DMS79 (cell line): ENCODE measurements at places on chromosomes 16 and 17.

- no peak for DNase-seq
Measured at GRCh38 chr16:57591086-57591869, 37.2 kb upstream of the ADGRG1 start.

GRCh38 chr16:56306690-56307533 is 115.6 kb downstream of the GNAO1 start:
- DNase-seq = no peak

DNA sequence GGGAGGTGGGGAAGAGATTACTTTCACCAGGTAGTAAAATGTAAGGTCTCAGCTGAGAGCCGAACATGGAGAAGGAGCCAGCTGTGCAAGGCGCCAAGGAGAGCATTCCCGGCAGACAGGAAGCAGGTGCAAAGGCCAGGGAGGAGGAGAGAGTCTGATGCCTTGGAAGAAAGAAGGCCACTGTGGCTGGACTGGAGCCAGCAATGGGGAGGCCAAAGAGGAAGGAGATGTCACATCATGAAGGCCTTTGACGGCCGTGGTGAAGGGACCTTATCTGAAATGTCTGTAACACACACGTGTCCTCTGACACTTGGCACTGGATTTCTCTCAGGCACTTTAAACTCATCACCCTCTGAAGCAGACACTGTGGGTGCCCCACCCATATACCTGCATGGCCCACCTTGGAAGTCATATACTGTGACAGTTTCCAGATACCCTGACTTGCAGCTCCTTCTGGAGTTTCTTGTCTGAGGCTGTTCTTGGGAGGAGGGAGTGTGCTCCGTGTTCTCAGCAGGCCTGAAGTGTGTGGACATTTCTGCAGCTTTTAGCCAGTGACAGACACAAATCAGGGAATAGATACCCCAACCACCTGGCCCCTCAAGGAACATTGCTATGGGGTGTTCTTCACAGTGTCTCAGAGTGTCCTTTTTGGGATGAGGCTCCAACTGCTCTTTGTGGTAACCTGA is 1.9 kb upstream of the SLC5A2 start:
- no peak for DNase-seq

DNA sequence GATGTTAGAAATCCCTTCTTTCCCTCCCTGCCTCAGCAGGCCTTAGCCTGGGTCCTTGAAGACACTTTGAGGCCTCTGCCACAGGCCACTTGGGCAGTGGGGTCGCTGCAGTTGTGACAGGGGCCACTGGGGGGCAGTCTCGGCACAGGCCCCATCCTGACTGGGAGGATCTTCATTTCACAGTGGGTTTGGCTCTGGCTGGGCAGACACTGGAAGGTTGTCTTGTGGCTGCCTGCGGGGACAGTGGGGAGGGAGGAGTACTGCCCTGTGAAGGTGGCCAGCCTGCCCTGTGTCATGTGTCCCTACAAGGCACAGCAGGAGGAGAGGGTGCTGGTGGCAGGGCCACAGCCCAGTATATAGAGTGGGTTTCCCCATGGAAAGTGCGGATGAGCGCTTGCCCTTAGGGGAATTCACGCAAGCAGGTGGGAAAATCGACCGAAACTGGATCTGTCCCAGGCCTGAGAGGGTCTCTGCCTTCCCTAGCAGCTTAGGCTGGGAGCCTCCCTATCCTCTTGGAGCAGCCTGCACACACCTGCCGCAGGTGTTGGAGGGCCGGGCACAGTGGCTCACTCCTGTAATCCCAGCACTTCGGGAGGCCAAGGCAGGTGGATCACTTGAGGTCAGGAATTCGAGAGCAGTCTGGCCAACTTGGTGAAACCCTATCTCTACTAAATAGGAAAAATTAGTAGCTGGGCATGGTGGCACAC is 28.8 kb downstream of the GINS2 start:
- DNase-seq = peak; percentile 19

GRCh38 chr16:79177018-79177417 is 423.5 kb downstream of the MAF start:
- DNase-seq = no peak

DNA sequence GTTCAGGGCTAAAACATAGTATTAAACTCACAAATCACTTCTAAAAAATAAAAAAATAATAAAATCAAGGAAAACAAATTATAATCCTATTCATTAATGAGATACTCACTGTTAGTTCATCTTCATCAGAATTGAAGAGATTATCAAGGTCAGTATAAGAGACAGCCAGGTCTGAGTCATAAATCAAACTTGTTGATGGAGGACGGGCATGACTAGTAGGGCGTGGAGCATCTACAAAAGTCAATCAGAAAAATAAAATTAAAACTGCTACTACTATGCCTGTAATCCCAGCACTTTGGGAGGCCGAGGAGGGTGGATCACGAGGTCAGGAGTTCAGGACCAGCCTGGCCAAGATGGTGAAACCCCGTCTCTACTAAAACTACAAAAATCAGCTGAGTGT is 59.1 kb upstream of the INTS2 start:
- no peak for DNase-seq

GRCh38 chr17:59642565-59642964 is 22.9 kb downstream of the CLTC start:
- no peak for DNase-seq

DNA sequence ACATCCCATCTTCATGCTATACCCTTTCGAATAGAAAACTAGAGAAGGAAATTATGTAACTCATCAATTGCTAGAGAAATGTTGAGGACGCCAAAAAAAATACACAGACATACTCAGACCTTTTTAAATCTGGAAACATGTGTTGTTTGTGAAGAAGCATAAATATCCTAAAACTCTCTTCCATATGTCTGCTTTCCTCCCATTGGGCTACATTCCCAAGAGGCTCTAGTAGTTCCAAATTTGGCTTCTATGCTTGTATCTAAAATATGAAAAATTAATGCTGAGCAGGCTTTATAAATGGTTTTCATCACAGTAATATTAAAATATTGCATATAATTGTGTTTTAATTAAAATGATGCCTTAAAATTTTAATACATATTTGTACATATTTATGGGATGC is 297.9 kb upstream of the PSMD7 start:
- DNase-seq = no peak

DNA sequence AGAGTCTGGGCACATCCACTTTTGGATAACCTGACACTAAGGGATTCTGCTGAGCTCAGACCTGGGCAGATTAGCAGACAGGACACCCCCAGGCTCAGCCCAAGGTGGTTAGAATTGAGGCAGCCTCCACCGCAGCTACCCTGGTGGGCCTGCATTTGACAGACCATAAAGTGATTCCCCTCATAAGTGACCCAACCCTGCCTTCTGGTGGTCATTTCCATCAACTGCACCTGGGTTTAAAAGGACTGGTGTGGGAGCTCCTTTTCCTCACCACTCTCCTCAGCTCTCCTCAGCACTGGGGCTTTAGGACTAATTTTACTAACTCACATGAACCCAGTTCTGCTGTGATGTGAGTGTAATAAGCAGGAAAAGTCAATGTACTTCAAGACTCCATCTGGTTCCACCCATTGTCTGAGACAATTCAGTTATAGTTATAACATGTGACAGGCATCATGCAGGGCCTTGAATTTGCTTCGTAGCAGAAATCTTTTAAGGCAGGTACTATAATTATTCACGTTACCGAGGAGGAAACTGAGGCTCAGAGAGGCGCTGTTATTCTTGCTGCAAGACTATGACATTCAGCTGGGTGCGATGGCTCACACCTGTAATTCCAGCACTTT is 42.5 kb downstream of the MYH3 start:
- DNase-seq = no peak

DNA sequence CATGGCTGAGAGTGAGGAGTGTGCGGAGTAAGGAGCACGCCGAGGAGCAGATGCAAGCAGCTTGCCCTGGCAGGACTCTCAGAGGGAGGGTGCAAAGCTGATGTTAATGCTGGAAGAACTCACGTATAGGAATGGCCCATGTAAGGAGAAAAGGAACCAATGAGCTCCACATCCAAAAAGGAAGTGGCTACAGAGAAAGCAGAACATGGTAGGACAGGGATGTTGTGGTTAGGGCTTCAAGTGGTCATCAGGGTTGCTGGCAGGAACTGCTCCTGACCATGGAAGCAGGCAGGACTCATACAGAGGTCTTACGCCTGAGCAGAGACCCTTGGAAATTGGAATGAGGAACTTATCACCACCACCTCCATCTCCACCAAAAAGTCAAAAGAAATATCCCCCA is 5.2 kb downstream of the MYO1D start:
- no peak for DNase-seq

GRCh38 chr17:11565591-11565990 is 32.7 kb upstream of the DNAH9 start:
- DNase-seq = no peak

- DNase-seq = no peak
Measured at GRCh38 chr17:20300436-20300934, 166.9 kb downstream of the LGALS9B start.

DNA sequence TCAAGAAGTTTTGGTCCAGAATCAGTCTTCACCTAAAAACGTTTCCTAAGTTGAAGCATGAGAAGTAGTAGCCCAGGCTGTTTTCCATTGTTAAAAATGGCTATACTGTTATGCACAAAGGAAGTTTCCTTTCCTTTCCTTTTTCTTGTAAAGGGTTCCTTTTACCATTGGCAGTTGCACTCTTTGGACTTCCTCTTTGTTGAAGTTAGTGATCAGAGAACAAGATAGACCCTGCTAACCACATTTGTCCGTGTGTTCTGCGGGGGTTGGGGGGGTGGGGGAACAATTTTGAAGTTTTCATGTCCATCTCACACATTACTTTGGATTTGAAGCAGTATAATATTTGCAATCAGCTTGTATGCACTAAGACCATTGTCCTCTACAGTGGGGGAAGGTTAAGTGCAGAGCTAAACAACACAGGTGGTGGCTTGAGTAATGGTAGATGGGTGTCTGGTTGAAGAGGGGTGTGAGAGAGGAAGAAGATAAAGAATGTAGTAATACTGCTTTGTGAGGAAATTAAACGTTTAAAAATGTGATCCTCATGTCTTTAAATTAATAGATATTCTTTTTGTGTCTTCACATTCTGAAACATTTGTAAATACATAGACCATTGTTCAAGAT is 1.4 kb downstream of the LPCAT2 start:
- no peak for DNase-seq

GRCh38 chr16:84302111-84302954 is 7.7 kb downstream of the WFDC1 start:
- no peak for DNase-seq

- no peak for DNase-seq
Measured at GRCh38 chr17:37761961-37762360, 17.1 kb upstream of the HNF1B start.

DNA sequence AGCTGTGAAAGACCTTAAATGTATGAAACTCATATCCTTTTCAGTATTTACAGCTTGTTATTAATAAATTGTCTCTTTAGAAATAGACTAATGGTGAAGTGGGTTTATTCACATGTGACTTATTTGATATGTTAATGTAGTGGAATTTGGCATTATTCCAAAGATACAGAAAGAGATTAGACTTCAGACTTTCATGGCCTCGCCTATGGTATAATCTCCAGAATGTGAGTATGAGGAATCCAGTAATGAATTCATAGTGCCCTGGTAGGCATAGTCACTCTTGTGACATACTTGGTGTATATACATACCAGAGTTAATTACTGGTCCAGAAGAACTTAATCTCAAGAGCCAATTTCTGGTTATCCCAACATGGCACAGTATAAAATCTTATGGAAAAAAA is 72.7 kb downstream of the OMG start:
- no peak for DNase-seq

GRCh38 chr17:7839876-7840261 is 5.9 kb downstream of the KDM6B start:
- DNase-seq = no peak

GRCh38 chr17:82875407-82875856 is 35.6 kb upstream of the ZNF750 start:
- no peak for DNase-seq

- DNase-seq = no peak
Measured at GRCh38 chr17:78903101-78903779, at the start of gene CEP295NL. Gene CEP295NL, minus strand, starts transcription at chr17:78903201. Its CDS starts 1,373 bp downstream, at chr17:78901828.

GRCh38 chr16:66603537-66604375 is 748 bp upstream of the CMTM3 start:
- DNase-seq = peak; percentile 21

- DNase-seq = no peak
Measured at GRCh38 chr17:45172232-45172540, 10.5 kb downstream of the HEXIM2 start.

GRCh38 chr16:8293413-8293812 is 296.9 kb downstream of the TMEM114 start:
- DNase-seq = no peak

- no peak for DNase-seq
Measured at GRCh38 chr16:65418435-65418834, 296.6 kb upstream of the CDH11 start.

GRCh38 chr17:61408151-61409041 is 8.8 kb downstream of the TBX2 start:
- DNase-seq = no peak

- no peak for DNase-seq
Measured at GRCh38 chr16:77961814-77962213, 60.5 kb upstream of the CLEC3A start.

GRCh38 chr17:28702752-28703150 is 8.9 kb downstream of the PROCA1 start:
- DNase-seq = no peak

GRCh38 chr17:19263641-19264051 is 26.5 kb downstream of the EPN2 start:
- no peak for DNase-seq

DNA sequence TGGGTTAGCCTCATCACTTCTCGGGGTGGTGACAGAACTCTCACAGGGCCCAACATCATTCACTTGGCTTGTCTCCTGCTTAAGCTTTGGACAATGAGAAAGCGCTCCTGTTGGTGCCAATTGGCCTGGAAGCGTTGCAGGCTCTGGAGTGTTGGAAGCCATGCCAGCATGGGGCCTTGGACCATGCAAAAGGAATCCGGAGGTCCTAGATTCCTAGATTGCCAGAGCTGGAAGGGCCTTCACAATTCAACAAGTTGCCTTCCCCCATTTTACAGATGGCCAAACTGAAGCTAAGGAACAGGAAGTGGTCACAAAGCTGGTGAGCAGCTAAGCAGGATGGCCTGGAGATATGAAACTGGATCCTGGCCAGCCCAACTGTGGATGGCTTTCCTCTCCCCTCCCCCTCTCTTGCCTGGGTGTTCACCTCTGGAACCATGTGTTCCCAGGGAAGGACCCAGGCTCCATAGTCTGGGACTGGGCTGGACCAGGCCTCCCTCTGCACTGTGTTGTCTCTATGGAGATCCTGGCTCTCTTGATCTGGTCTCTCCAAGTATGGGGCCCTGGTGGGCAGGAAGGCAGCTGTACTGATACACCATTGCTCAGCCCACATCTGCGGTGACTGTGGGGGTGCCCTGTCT is 6.0 kb upstream of the IGFBP4 start:
- DNase-seq = no peak

- DNase-seq = no peak
Measured at GRCh38 chr16:53826658-53827057, 122.7 kb downstream of the FTO start.

GRCh38 chr17:49964769-49965523 is 4.0 kb upstream of the DLX4 start:
- DNase-seq = no peak
